ENCODE measurements at places on chromosomes 11 and 22.
A peak's percentile ranks its signal among the peaks of the same experiment; 100 is the strongest.

DNA sequence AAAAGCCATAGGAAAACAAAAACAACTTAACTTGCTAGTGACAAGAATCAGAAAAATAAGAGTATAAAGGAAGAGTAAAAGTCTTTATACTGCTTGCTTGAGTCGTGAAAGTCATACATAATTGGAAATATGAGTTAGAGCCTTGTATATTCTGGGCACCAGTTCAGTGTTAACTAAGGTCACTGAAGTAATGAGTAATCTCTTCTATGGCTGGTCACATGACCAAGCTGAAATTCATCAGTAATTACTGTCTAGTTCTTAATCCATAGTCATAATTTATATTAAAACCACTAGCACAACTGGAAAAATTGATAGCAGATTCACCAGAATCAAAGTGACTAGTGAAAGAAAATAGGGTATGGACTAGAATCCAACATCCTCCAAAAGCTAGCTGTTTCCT, 84.4 kb upstream of the SLC5A12 start:
- no peak for DNase-seq

DNA sequence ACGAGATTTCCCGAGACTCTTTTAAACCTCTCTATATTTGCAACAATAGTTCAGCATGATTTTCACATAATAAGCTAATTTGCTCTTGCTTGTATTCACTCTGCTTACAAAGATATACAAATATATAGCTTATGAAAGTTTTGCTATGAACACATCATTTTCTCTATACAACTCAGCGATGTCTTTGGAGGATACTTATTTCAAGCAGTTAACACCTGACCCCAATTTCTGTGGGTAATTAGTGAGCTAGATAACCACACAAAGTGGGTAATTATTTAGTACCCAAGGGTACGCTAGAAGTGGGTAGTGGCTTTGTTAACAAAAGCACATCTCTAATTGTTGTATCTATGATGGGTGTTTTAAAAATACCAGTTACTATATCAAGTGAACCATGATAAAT, 12.3 kb downstream of the BLID start:
- DNase-seq = no peak

- no peak for DNase-seq
Measured at GRCh38 chr22:25689631-25690030, 52.4 kb upstream of the MYO18B start.

- DNase-seq = peak; percentile 73
Measured at GRCh38 chr22:41524809-41525449, 19.3 kb downstream of the POLR3H start.

GRCh38 chr11:68775951-68776388, 24.6 kb upstream of the TESMIN start:
- no peak for DNase-seq

DNA sequence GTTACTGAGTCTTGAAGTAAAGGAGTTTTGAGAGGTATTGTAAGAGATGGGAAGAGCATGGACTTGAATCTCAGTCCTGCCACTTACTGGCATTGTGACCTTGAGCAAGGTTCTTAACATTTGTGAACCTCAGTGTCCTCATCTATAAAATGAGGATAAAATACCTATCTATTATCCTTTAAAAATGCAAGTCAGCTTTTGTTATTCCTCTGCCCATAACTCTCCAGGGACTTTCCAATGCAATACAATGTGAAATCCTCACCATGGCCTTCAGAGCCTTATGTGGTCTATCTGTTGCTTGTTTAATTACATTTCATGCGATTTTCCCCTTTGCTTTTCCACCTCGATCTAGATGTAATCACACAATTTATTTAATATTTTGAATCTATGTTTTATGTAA, 9.1 kb downstream of the TMEM135 start:
- no peak for DNase-seq

DNA sequence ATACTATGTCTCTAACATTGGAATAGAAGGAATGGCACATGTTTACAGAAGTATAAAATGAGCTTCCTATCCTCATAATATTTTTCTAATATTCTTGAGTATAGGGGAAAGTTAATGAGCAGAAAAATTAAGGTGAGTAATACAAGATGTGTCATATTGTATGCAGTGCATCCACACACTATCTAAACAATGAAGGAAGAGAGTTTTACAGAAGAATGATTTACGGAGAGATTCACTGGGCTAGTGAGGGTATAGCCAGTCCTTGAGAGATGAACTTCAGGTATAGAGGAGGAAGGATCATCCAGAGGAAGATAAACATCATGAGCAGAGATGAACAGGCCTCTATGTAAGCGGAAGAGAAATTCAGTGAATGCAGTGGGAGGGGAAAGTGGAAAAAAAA, 569.0 kb downstream of the CNTN5 start:
- no peak for DNase-seq

DNA sequence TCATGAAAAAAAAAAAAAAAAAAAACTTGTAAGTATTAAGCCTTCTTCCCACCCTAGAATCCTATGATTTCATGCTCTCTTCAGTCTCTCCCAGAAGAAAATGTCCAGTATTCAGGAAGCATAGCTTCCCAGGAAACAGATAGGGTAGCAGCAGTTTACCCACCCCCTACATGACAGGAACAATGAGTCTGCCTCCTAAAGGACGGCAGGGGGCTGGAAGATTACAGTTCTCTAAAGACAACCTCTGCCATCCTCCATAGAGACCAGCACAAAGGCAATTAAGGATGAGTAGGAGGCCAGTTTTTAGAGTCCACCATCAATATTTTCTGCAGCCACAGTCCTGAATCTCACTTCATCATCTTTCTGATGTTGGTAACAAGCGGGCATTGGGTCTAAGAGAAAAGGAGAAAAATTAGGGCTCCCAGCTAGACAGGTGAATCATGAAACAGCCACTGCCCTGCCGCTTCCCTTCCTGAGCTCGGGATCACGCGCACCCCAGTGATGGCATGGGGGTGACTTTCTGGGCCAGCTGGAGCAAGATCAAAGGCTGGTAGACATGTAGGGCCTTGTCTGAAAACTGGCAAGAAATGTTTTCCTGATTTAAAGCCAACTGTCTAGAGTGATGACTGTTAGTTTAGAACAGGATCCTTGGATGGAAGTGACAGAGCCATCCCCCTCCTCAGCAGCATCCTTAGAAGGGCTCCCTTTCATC, 322.8 kb downstream of the LARGE1 start:
- DNase-seq = no peak

DNA sequence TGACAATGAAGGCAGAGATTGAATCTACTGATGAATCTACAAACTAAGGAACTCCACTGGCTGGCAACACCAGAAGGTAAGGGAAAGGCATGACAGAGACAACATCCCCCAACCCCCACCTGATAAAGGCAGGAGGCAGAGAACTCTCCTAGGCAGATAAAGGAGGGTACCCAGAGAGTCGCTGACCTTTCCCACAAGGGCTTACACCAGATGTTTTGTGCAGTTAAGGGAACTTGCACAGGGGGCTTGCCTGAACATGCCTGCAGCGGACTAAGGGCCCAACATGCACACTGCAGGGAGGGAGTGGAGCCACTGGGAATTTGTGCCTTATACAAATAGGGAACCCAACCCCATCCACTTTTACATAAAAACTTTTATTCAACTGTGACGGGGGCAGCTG, 1996.9 kb upstream of the RAG2 start:
- DNase-seq = no peak

- no peak for DNase-seq
Measured at GRCh38 chr11:35930466-35930865, 13.4 kb upstream of the LDLRAD3 start.

DNA sequence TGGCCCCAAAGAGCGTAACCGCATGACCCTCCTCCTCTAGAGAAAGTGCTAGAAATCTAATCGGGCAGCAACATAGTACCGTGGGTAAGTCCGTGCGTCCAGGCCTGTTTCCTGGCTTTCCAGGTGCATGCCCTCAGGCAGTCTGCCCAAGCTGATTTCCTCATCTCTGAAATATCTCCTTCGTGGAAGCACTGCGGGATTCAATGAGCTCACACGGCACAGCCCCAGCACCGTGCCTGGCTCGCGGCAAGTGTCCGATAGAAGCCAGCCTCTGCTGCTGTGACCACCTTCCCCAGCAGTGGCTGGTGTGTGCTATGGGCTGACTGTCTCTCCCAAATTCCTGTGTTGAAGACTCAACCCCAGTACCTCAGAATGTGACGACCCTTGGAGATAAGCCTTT, 20.7 kb downstream of the RPUSD4 start:
- no peak for DNase-seq

DNA sequence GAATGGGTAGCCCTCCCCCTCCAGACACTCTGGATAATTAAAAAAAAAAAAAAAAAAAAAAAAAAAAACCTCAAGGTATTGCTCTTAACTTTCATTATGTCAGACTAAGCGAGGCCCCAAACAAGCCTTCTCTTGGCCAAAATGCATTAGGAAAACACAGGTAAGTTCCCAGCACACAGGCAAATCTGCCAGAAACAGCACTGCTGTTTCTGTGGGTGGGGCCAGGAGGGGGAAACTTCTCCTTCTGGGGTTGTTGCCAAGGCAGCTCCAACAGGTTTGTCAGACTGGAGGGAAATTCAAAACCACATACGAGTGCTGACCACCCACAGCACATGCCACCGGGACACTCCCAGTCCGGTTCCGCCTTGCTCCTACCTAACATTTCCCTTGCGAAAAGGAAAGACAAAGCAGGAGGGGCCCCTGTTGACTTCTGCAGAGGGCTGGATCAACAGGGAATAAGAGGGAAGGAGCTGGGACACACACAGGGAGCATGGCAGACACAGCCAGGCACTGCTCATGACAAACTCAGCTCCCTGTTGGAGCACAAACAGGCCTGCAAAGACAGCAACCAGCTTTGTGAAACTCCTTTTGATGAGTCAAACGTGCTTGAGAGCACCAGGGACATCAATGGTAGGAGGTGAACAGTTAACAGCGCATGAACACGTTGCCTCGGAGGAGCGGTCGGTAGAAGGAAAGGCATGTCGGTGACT, 55.0 kb downstream of the MYH9 start:
- peak; percentile 51 for DNase-seq

DNA sequence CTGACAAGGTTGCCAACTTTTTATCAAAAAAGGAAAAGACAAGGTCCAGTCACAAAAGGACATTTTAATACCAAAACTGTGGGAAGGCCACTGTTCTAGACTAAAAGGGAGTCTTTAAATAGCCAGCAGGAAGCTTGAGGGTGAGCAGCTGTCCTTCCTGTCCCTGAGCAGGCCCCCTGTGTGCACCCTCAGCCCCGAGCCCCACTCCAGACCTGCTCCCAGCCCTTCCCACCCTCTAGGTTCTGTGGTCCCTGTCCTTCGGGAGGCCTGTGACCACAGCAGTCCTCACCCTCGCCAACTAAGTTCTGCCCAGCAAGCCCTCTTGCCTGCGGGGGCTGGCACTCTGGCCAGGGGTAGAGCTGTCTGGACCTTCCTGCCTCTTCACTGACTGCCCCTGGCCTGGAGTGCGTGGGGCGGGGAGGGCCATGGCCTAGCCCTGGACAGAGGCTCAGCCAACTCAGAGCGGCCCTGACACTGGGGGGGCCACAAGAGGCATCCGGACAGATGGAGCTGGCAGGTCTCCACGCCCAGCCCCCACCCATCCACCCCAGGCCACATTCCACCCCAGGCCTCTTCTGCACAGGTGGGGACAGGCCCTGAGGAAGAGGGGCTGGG, 1.6 kb upstream of the PLXNB2 start:
- DNase-seq = no peak

DNA sequence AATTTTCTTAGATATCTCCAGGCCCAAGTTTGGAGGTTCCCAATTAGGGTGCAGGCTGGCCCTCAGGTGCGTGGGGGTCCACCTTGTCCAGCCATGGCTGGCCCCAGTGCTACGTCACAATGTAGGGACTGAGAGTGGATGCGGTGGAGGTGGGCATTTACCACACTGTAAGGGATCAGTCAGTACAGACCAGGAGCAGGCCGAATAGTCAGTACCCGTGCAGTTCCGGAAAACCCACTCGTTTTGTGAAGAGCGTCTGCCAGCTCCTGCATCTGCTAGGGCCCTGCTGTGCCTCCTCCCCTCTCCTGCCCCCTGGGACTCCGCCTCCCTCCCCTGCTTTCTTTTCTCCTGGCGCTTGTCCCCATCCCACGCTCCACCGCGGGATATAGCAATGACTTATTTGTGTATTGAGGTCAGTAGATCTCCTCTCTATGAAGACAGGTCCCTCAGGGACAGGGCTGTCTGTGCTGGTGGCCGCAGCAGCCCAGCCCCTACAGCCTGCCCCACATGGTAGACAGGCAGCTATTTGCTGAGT, 50.4 kb upstream of the SEPTIN5 start:
- no peak for DNase-seq

DNA sequence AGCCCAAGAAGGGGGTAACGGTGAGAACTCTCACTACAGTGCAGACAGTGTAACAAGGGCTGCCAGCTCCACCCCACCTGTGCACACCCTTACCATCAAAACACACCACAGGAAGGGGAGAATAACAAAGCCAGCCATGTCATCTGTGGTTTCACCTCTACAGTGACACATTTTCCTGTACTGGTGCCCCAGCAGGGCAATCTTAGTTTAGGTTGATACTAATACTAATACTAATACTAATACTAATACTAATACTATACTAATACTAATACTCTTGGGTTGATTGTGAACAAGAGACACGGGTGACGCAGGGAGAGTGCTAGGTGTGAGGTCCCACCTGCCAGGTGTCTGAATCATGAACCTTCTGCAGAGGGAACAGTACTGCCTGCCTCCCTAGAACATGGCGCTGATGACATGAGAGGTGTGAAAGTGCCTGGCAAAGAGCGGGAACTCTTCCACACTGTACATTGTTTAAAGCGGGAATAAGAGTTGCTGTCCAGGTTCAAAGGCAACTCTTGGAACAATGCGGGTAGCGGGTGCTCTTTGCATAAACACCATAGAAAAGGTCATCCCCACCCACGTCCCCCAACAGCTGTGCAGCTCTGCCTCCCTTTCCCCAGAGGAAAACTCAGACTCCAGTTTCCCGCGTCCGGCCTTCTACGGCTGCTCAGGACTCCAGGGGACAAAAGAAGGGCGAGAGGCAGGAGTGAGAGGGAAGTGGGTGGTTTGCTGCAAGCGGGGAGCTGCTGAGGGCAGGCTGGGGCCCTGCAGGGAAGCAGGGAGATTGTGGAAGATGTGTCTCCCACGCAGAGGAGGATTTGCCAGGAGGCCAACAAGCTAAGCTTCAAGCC, 25.0 kb upstream of the TMPRSS4 start:
- no peak for DNase-seq

- no peak for DNase-seq
Measured at GRCh38 chr11:109109571-109110315, 312.2 kb upstream of the C11orf87 start.

DNA sequence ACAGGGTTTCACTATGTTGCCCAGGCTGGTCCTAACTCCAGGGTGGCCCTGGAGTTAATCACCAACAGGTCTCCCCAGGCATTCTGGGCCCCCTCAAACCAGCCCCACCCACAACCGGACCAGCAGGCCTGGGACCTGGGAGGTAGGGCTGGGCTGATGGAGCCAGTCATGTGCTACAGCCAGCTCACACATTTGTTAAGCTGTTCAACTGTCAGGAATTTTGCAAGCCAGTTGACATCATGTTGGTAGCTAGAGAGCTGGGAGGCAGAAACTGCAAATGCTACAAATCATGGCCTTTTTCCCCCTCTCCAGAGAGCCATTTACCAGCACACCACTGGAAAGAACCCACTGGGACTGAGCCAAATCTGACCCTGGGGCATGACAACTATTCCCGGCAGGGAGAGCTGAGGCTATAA, 6.8 kb downstream of the ARHGAP1 start:
- DNase-seq = no peak

GRCh38 chr11:124950601-124951330, 3.2 kb upstream of the CCDC15 start:
- no peak for DNase-seq

GRCh38 chr11:134328433-134328832, 3.4 kb upstream of the GLB1L2 start:
- DNase-seq = no peak

- DNase-seq = no peak
Measured at GRCh38 chr11:18564149-18564548, 24.4 kb downstream of the UEVLD start.

All from germinal center (tissue), 1 donor.